ENCODE measurements at places on chromosomes 12 and 14. TPM values are rescaled to one million over a fixed set of nuclear protein-coding genes. Genes with fewer than 3 reads are reported as not detected.

Gene ADCY6
- total RNA-seq = not detected

- H3K4me1 ChIP-seq = peaks cover 21% of the 10 kb centered on the region
- H3K36me3 ChIP-seq = no peaks in the 10 kb centered on the region
- peak overlapping the region; percentile 65 for H3K4me3 ChIP-seq
- peak; percentile 18 for DNase-seq
Measured at GRCh38 chr14:20652996-20653975, 11.8 kb upstream of the OR6S1 start.

DNA sequence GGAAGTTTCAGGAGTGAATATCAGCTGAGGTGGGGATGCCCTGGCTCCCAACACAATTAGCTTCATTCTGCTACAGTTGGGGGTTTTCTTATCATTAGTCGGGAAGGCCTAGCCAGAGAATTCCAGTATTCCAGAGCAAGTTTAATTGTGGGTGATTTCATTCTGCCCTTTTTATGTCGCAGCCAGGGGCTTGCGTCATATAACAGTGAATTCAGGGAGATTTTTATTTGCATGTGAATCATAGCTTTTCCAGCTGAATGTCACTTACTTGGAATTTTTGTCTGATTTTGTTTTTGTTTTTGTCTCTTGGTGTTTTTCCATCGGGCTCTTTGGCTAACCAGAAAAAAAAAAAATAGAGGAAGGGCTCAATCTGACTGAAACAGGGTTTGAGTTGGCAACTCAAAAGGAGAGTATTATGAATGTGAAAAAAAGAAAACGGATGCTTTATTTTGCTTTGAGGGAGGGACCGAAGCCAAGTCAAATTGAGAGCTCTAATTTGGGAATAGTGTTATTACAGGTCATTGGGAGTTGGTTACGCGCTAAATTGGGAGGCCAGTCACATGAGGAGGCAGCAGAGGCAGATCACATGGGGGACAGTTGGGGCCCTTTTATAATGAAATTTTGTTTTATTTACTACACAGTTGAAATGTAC is 119.4 kb downstream of the SAMD4A start:
- no peak for DNase-seq
- no peak overlapping the region for H3K27ac ChIP-seq
- H3K27me3 ChIP-seq = peaks cover 14% of the 10 kb centered on the region
- no peaks in the 10 kb centered on the region for H3K36me3 ChIP-seq

- peak overlapping the region; percentile 90 for H3K27ac ChIP-seq
- no peaks in the 10 kb centered on the region for H3K27me3 ChIP-seq
- peak overlapping the region; percentile 88 for H3K4me3 ChIP-seq
- H3K4me1 ChIP-seq = peaks cover 42% of the 10 kb centered on the region
- DNase-seq = no peak
- H3K36me3 ChIP-seq = no peaks in the 10 kb centered on the region
Measured at GRCh38 chr14:89429199-89430181, 12.5 kb upstream of the FOXN3 start.

GRCh38 chr14:104350463-104351185 is 212.2 kb downstream of the KIF26A start:
- peaks cover 2% of the 10 kb centered on the region for H3K27me3 ChIP-seq
- no peaks in the 10 kb centered on the region for H3K36me3 ChIP-seq
- H3K4me1 ChIP-seq = no peaks in the 10 kb centered on the region
- H3K4me3 ChIP-seq = no peak overlapping the region

- no peaks in the 10 kb centered on the region for H3K27me3 ChIP-seq
- H3K27ac ChIP-seq = no peak overlapping the region
- peaks cover 24% of the 10 kb centered on the region for H3K36me3 ChIP-seq
Measured at GRCh38 chr14:100486025-100486828, 101.0 kb downstream of the BEGAIN start.

GRCh38 chr12:94553130-94553519 is 93.5 kb upstream of the CEP83 start:
- DNase-seq = no peak
- no peak overlapping the region for H3K27ac ChIP-seq
- no peaks in the 10 kb centered on the region for H3K4me1 ChIP-seq
- peaks cover 10% of the 10 kb centered on the region for H3K36me3 ChIP-seq
- peaks cover 10% of the 10 kb centered on the region for H3K27me3 ChIP-seq

GRCh38 chr12:1630133-1630826 is 1.2 kb downstream of the WNT5B start:
- peaks cover 22% of the 10 kb centered on the region for H3K27me3 ChIP-seq
- no peak overlapping the region for H3K27ac ChIP-seq
- H3K4me3 ChIP-seq = peak overlapping the region; percentile 80
- DNase-seq = peak; percentile 18
- no peaks in the 10 kb centered on the region for H3K36me3 ChIP-seq

GRCh38 chr14:53338192-53338591 is 185.1 kb upstream of the DDHD1 start:
- H3K27ac ChIP-seq = no peak overlapping the region
- no peaks in the 10 kb centered on the region for H3K4me1 ChIP-seq
- no peaks in the 10 kb centered on the region for H3K27me3 ChIP-seq
- no peaks in the 10 kb centered on the region for H3K36me3 ChIP-seq

Gene DGLUCY
- 83.9 TPM for total RNA-seq

DNA sequence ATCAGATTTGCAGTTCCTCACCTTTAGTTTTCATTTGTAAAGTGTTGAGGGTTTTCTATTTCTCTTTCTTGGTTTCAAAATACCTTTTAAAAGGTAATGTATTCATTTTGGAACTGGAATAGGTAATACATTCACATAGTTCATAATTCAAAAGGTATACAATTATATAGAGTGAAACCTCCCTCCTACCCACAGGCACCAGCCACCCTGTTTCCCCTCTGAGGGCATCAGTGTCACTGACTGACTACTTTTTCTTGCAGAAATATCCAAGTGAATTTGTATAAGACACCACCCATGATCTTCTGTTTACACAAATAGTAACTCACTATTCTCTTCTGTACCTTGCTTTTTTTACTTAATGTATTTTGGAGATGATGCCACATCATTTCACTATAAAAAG is 139.6 kb upstream of the EGLN3 start:
- H3K27ac ChIP-seq = no peak overlapping the region
- no peak for DNase-seq
- no peak overlapping the region for H3K4me3 ChIP-seq
- H3K36me3 ChIP-seq = no peaks in the 10 kb centered on the region
- peaks cover 15% of the 10 kb centered on the region for H3K4me1 ChIP-seq
- no peaks in the 10 kb centered on the region for H3K27me3 ChIP-seq

Gene CDKN3
- 1.1 TPM for total RNA-seq

Gene TMPRSS12
- total RNA-seq = not detected

- no peaks in the 10 kb centered on the region for H3K27me3 ChIP-seq
- H3K4me3 ChIP-seq = no peak overlapping the region
- H3K27ac ChIP-seq = no peak overlapping the region
- no peaks in the 10 kb centered on the region for H3K36me3 ChIP-seq
Measured at GRCh38 chr14:37746140-37746832, 150.9 kb downstream of the TTC6 start.

DNA sequence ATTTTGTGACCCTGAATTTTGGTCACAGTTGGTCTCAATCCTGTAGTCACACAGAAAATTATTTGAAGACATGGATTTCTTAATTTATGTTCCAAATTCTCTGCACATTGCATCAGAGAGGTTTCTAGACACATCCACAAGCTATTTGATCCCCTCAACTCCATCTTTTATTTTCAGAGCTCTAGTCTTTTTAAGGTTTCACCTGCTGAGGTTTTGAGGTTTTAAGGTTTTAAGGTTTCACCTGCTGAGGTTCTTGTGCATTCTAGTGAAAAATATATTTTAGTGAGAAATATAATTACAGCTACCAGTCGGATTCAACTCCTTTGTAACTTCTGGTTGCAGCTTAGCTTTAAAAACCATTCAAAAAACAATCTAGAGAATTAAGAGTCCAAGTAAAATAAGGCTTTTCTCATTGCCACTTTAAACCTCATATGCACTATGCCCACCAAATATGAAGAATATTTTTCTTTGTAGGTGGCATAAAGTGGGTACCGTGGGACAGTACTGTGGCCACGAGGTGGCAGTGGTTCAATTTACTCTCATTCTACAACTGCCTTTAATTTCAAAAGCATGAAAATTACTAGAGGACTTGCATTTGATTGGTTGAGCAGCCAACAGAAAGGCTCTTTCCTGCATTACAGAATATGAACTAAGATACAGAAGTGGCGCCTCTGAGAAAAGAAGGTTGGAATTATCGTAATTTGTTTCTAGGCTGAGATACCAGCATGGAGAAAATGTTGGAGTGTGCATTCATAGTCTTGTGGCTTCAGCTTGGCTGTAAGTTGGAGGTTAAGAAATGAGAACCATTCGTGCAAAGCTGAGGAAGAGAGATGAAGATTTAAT is 366.5 kb upstream of the OR4E1 start:
- peaks cover 6% of the 10 kb centered on the region for H3K4me1 ChIP-seq
- H3K27me3 ChIP-seq = no peaks in the 10 kb centered on the region
- peak overlapping the region; percentile 84 for H3K27ac ChIP-seq
- H3K36me3 ChIP-seq = no peaks in the 10 kb centered on the region
- peak; percentile 11 for DNase-seq

GRCh38 chr14:27845241-27845850 is 921.2 kb upstream of the FOXG1 start:
- no peaks in the 10 kb centered on the region for H3K27me3 ChIP-seq
- DNase-seq = no peak
- no peaks in the 10 kb centered on the region for H3K4me1 ChIP-seq
- no peak overlapping the region for H3K27ac ChIP-seq

DNA sequence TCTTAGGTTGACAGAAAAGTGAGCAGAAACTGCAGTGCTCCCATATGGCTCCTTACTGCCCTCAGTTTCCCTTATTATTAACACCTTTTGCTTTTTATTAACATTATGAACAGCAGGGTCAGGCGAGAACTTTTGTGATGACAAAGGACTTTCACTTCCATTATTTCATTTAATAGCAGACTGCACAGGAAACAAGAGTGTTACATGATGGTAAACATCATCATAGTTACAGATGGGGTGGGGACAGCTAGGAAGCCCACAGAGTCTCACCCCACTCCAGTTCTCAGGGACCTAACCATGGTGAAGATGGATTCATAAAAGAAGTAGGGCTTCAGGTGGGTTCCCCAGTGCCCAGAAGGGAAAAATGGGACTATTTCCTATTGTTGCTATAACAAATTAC is 110.1 kb upstream of the PELI2 start:
- no peak for DNase-seq
- no peak overlapping the region for H3K4me3 ChIP-seq
- H3K27ac ChIP-seq = no peak overlapping the region

DNA sequence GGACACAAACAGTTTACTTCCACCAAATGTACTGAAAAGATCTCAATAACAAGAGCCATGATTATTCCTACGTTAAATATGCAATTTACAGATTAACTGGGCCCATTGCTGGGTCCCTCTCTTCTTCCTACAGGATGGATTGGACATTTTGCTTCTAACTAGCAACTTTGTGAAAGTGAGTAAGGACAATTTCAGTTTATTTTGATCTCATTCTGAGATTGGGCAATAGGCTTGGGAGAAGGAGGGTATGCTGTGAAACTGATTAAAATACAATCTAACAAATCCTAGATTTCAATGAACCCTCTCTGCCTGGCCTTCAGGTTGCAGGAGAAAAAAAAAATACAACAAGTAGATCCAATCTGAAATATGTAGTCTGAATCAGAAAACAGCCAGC is 121.5 kb downstream of the PRKD1 start:
- no peaks in the 10 kb centered on the region for H3K36me3 ChIP-seq
- no peak for DNase-seq
- H3K4me3 ChIP-seq = no peak overlapping the region
- no peaks in the 10 kb centered on the region for H3K4me1 ChIP-seq
- no peak overlapping the region for H3K27ac ChIP-seq

DNA sequence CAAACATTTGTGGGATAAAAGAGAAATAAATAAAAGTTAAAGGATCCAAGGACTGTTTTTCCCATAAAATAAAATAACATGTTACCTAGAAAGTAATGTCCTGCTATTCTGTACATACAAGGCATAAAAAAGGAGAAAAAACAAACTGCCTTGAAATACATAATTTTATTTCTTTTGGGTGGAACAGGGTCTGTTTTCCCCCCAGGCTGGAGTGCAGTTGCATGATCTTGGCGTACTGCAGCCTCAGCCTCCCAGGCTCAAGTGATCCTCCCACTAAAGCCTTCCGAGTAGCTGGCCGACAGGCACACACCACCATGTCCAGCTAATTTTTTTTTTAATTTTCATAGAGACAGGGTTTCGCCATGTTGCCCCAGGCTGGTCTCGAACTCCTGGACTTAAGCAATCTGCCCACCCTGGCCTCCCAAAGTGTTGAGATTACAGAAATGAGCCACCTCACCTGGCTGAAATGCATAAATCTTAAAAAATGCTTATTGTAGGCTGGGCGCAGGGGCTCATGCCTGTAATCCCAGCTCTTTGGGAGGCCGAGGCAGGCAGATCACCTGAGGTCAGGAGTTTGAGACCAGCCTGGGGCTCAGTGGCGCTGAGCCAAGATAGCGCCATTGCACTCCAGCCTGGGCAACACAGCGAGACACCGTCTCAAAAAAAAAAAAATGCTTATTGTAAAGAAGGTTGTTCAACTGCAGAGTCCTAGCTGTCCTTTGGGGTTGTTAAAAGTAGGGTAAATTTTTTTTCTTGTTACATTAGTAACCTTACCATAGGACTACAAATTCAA is 4.1 kb upstream of the TUBA1C start:
- no peak for DNase-seq
- H3K4me1 ChIP-seq = peaks cover 13% of the 10 kb centered on the region
- H3K27me3 ChIP-seq = no peaks in the 10 kb centered on the region

GRCh38 chr14:20035449-20035848 is 389 bp downstream of the OR4K13 start:
- H3K27ac ChIP-seq = no peak overlapping the region
- no peaks in the 10 kb centered on the region for H3K36me3 ChIP-seq
- H3K4me3 ChIP-seq = no peak overlapping the region
- no peaks in the 10 kb centered on the region for H3K27me3 ChIP-seq
- H3K4me1 ChIP-seq = no peaks in the 10 kb centered on the region

Gene TAS2R20
- total RNA-seq = 1.7 TPM

- no peak overlapping the region for H3K4me3 ChIP-seq
- no peaks in the 10 kb centered on the region for H3K36me3 ChIP-seq
- no peak overlapping the region for H3K27ac ChIP-seq
- peaks cover 6% of the 10 kb centered on the region for H3K27me3 ChIP-seq
- no peak for DNase-seq
Measured at GRCh38 chr12:71727958-71728357, 26.7 kb upstream of the RAB21 start.

Gene P2RX7
- total RNA-seq = 4.5 TPM

DNA sequence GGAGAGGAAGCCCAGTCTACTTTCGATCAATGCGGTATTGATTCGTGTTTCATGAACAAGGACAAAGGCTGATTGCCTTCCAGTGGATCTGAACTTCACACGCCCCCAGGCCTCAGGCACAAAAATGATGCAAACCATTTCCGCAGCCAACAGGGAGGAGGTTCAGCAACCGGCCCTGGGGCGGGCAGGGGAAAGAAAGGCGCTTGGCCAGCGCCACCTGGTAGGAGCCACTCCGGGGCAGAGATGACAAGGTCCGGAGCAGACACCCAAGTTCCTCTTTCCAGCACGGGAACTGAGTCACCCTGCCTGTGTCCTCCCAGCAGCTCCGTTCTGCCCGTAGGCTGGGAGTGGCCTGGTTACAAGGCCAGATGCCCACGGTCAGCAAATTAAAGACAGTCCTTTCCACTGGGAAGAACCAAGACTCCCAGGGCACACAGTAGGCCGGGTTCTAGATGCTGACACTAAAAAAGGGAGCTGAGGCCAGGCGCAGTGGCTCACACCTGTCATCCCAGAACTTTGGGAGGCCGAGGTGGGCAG is 136.3 kb downstream of the SCARB1 start:
- H3K4me1 ChIP-seq = no peaks in the 10 kb centered on the region
- no peak overlapping the region for H3K4me3 ChIP-seq
- H3K36me3 ChIP-seq = no peaks in the 10 kb centered on the region
- H3K27me3 ChIP-seq = peaks cover 9% of the 10 kb centered on the region
- no peak for DNase-seq
- H3K27ac ChIP-seq = no peak overlapping the region
